ENCODE measurements at places on chromosomes 5 and 9.

GRCh38 chr5:158992037-158992740 is 107.5 kb downstream of the EBF1 start:
- DNase-seq: no peak

- no peak for DNase-seq
These were observed 49.2 kb downstream of the PCSK5 start for GRCh38 chr9:75939536-75940111.

DNA sequence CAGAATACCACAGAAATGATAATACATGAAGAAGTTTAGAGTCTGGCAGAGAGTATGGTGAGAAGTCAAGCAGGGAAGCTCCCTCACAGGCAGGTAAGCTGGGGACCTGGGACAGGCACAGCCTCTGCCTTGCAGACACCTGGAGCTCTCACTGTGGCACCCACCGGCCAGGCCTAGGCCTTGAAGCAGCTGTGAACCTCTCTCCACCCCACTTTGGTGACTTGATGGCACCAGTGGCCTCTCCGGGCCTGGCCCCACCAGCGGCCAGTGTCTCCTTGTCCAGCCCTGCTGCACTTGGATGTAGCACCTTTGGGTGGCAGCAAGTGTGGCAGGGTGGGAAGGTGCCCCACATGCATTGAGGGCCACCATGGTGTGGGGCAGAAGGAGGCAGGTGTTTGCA is 330.5 kb downstream of the NPR3 start:
- DNase-seq: no peak

DNA sequence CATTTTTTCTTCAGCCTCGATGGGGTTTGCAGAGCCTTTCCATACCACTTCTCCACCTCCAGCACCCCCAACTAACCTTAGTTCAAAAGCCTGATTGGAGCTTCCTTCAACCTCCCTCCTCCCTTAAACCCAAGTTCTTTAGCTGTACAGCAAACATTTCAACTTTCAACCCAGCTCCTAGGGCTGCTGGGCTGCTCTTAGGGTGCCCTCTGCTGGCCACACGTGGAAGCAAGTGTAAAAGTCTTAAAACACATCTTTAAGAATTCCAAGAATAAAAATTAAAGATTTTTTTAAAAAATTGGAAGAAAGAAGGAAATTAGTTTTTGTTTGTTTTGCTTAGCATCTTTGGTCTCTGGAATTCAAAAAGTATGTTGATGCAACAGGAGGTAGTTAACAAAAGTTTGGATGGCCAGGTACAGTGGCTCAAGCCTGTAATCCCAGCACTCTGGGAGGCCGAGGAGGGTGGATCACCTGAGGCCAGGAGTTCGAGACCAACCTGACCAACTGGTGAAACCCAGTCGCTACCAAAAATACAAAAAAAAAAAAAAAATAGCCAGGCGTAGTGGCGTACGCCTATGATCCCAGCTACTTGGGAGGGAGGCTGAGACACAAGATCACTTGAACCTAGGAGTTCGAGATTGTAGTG is 15.5 kb upstream of the HSD17B3 start:
- no peak for DNase-seq

- no peak for DNase-seq
These were observed 62.7 kb upstream of the GGTA1 start for GRCh38 chr9:121562301-121562700.

DNA sequence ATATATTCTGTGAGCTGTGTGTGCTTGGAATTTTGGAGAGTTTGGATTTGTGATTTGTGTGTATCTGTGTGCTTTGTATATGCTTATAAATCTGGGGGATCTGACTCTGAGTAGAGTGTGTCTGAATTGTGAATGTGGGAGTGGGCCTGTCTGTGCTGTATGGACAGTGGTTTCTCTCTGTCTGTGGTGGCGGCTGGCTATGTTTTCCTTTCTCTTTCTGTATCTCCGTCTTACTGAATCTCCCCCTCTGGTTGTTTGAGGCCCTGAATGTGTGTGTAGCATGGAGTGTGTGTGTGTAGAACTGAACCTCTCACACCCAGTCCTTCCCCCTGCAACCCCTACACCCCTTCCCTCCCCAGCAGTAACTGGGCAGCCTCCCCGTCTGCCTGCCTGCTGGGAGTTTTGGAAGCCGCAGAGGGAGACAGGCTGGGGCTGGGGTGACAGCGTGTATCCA is 4.7 kb downstream of the CXXC5 start:
- no peak for DNase-seq

DNA sequence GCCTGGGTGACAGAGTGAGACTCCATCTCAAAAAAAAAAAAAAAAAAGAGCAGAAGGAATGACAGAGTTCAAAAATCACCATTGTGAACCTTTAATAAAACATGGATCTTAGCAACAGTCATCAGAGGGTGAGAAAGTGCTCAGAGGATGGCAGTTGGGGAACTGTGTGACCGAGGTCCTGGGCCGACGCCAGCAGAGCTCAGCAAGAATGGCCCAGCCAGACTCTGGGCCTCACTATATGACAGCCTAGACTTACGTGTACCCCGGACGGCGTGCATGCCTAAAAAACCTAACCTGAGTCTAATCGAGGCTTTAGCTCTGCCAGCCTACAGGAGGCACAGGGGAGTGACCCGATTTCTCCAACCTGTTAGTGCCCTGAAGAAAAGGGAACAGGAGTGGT is 64.3 kb downstream of the MVB12B start:
- DNase-seq: no peak

GRCh38 chr9:127503379-127503921 is 52.1 kb downstream of the LRSAM1 start:
- DNase-seq: no peak

DNA sequence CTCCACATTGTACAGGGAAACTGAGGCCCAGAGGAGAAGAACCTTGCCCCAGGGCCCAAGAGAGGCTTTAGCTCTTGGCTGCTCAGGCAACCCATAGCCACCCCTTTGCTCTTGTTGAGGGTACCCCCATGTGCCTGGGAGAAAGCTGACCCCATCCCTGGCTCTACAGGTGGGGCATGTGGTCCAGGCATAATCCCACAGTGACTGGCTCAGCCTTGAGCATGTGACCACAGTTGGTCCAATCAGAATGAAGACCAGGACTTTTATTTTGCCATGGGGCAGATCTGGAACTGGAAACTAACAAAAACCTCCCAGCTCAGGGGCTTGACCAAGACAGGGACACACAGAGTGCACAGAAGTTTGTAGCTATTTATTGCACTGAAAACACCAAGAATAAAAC is 29.3 kb downstream of the SLC6A7 start:
- DNase-seq: no peak

DNA sequence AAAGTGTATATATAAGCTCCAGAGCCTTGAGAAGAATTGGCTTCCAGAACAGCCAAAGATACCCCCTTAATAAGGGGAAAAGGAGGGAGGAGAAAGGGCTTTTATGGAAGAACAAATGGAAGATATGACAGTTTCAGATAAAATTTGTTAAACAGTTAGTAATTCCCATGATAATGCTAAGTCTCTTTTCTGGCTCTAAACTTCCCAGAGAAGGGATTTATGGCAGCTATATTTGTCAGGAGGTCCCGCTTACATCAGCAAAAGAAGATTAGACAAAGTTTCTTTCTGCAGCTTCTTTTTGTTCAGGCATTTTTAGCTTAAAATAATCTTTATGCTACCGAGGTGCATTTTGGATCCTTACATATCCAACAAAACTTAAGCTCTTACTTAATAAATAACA is 14.3 kb upstream of the SLC36A3 start:
- no peak for DNase-seq

GRCh38 chr5:54453046-54453445 is 2.5 kb upstream of the HSPB3 start:
- DNase-seq: no peak

DNA sequence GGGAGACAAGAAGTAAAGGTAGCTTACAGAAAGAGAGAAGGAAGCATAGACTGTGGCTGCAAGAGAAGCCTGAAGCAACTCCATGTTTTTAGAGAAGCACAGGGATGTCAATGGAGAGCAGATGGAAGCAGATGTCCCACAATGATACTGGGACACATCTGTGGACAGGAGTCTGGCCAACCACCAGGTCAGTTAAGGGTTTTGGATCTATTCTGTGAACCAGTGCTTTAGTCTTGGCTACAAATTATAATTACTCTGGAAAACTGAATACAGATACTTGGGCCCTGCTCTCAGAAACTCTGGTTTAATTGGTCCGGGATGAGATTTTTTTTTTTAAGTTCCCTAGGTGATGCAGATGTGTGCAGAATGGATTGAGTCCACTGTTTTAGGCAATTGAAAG is 592.8 kb downstream of the CSNK1G3 start:
- no peak for DNase-seq

DNA sequence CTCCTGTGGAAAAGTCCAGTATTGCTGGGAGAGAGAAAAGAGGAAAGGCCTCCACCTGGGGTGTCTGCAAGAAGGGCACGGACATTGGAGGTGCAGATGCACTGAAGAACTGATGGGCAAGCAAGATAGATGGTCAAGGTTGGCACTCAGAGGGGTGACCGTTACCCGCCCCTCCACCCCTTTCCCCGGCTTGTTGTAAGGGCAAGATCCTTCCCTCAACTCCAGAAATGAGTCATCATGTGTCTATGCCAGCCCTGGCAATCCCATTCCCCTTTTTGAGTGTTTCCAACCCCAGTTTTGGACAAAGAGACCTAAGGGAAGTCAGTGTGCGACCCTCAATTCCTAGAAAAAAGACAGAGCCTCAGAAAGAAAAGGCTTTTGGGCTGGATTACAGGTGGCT is 34.9 kb upstream of the ATP6V1G1 start:
- DNase-seq: no peak

DNA sequence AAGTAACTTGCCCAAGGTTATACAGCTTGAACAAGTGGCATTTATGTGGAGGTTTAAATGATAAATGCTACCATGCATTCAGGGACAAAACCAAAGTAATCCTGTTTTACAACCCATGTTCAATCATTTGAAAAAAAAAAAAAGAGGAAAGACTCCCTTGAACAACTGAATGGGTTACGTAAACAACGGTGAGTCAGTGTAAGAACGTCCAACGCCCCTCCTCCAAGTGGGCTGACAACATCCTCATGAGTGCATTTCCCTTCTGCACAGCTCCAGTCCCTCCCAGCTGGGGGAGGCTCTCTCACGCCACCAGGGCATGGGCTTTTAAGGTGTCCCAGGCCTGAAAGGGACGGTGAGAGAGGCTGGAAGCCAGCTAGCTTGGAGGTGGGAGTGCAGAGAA is 90.0 kb downstream of the PRRT1B start:
- no peak for DNase-seq

DNA sequence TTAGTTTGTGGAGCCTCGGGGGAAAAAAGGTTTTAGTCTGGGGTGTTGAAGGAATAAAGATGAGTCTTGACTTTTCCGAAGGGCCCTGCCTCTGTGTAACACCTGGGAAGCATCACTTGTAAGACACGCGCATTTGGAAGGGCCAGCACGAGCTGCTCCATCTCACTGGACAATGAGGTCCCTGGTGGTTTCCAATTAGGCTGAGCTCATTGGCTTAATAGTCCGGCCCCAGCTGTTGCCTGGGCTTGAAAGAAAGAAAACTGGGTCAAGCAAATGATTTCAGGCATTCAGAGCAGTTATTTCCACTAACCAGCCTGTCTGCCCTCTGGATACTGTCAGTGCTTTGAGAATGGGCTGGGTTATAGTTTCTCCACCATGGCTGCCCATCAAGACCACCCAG is 64.5 kb downstream of the NSUN2 start:
- no peak for DNase-seq

Data from SHP77 treated with DMSO at 0.1 percent for 48 hours (cell line).